ENCODE measurements at places on chromosomes 5 and 9.

GRCh38 chr5:109410389-109411148 is 795 bp upstream of the PJA2 start:
- no peak for DNase-seq

DNA sequence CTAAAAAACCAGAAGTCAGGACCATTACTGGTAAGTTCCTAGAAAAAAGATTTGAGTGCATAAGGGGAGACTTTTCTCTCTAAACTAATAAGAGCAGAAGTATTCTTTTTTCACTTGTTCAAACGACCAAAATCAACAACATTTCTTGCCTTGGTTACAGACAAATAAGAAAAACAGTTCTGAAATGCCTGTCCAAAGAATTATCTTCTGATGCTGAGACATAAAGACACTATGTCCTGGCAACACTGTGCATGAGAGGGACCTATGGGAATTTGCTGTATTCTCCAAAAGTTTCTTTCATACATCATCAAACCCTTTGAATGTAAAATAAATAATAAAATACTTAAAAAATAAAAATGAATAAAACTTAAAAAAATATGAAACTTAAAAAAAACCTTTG is 50.4 kb downstream of the ZNF474 start:
- no peak for DNase-seq

DNA sequence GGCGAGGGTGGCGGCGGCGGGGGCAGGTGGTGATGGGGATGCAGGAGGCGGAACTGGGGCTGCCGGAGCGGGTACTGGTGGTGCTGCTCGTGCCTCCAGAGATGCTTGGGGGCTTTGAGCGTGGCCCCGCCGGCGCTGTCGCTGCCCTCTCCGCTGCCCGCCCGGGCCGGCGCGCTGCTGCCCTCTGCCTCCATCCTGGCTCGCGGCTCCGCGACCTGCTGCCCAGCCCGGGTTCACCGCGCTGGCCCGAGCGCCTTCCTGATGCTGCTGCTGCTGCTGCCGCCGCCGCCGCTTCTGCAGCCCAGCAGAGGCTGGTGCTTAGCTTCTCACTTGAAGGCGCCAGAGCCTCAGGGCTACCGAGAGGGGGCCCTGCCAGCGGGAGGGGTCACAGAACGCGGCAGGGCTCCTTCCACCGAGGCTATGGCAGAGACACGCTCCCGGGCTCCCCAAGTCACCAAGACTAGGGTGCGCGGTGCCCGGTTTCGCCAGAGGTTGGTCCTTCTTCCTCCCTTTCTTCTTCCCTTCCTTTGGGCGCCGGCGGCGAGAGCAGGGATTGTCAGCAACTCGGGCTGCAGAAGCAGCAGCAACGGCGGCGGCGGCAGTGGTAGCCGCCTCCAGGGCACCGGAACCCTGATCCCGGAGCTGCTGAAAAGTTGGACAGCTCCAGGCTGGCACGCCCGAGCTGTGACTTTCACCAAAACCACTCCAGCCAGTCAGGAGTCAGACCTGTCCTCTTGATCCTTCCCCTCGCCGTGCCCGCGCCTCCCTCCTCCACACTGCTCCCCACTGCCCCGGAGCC is at the start of gene PDE4D:
Gene PDE4D, minus strand, starts transcription at position 298 of the 799 bp plus-strand sequence.
- no peak for DNase-seq

DNA sequence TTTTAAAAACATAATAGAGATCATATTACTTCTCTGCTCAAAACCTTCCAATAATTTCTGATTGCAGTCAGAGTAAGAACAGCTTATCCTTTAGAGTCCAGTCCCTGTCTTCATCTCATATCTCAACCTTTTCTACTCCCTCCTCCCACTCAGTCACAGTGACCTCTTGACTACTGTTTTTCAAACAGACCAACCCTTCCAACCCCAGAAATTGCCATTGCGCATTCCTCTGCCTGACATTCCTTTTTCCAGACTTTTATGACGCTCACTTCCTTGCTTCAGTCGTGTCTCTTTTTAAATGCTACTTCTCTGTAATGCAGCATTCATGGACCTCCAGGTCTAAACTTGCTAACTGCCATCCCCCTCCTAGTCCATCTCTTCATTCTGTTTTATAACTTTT is 800.5 kb downstream of the BRINP1 start:
- no peak for DNase-seq

GRCh38 chr5:175887463-175887862 is 16.1 kb downstream of the CPLX2 start:
- no peak for DNase-seq

DNA sequence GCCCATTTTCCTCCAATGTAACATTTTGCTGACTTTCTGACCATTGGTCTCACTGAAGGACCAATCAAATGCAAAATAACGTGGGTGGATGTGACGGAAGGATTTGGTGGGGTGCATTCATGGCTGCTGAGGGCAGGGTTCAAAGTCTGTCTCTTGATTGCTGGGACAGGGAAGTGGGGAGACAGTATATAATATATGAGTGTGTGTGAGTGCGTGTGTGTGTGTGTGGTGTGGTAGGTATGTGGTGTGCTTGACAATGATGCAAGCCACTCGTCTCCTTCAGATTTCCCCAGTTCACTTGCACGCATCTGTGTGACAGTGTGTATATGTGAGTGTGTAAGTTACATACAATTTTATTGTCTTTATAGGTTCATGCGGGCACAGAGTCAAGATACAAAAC is 477.3 kb downstream of the DIRAS2 start:
- no peak for DNase-seq

DNA sequence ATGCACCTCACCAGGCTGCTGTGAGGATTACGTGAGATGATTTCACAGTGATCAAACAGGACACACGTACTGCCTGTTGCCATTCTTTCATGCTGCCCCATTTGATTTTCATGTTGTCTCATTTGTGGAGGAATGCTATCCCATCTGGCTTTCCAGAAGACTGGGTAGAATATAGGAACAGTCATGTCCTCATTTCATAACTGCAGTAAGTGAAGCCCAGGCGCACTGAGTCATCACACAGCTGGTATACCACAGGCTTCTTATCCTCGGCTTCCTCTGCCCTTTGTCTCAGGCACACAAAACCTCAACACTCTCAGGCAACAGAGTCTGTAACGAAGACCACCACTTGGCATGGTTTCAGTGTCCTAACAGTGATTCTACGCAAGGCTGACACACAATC is 62.3 kb downstream of the LHFPL2 start:
- no peak for DNase-seq

- DNase-seq, result no peak
These were observed 9.1 kb upstream of the RNF130 start for GRCh38 chr5:180080486-180081280.

DNA sequence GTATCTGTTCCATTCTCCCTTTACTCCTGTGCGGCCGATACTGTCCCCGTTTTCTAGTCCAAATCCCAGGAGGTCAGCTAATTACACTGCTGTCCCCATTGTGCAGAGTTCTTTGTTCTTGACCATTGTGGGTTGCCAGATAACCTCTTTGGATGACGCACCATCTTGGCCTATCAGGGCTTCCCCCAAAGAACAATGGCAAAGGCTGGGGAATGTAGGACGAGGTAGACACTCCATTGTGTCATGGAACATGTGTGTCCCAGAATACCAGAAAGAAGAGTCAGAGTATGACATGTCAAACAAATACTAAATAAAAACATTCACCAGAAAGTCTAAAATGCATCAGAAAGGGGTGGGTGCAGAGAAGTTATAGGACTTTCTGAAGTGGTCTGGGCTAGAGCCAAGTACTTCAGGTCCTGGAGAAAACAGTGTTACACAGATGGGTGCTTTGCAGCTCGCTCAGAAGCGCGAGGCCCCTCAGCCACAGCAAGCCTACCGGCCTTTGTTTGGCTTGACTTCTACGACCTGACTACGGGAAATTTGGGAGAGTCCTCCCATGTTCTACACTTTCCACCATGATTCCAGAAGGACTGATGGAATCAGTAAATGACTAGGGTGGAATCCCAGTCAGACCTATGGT is 83.2 kb upstream of the SSBP2 start:
- no peak for DNase-seq

DNA sequence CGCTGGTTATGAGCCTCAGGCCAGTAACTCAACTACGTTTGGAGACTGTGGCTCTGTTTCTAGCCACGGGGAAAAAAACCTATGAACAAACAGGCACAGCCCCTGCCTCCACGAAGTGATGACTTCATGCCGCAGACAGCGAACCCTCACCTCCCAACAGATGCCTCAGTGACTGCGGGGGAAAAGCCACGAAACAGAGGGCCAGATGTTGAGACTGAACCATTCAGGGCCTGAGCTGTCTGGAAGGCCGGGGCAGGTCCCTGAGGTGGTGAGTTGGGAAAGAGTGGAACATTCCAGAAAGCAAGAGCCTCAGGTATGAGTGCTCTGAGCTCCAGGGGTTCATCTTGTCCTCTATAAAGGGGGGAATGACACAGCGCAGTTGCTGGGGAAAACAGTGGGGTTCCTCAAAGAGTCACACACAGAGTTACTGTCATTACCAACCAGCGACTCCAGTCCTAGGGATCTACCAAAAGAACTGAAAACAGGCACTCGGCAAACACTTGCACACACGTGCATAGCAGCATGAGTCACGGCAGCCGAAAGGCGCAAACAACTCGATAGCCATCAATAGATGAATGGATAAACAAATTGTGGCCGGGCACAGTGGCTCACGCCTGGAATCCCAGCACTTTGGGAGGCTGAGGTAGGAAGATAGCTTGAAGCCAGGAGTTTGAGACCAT is 15.3 kb downstream of the PLPP7 start:
- DNase-seq, result no peak

DNA sequence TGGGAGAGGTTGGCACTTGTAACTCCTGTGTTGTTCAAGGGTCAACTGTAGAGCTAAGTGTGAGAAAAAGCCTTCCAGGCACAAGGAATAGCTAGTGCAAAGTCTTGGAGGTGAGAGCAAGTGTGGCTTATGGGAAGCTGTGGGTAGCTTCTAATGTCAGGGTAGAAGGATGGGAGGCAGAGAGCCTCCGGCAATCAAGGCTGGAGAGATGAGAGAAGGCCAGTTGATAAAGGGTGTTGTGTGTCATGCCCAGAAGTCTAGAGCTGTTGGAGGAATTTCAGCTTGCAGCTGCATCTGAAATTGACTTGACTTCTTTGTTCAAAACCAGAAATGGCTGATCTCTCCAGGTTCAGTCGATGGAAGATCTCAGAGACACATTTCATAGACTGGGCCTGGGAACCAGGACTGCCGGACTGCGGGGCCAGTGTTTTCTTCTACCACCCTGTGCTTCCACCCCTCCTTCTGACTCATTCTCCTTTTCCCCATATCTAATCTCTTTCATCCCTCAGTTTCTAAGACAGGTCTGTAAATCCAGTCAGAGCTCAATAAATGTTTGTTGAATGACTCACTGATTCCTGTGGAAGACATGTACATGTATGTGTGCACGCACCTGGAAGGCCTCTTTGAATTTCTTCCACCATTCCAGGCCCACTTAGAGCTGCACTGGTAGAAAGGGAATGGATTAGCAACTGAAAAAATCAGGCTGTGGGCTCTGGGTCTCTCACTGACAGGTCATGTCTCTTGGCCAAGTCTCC is 67.8 kb upstream of the KLF4 start:
- no peak for DNase-seq

DNA sequence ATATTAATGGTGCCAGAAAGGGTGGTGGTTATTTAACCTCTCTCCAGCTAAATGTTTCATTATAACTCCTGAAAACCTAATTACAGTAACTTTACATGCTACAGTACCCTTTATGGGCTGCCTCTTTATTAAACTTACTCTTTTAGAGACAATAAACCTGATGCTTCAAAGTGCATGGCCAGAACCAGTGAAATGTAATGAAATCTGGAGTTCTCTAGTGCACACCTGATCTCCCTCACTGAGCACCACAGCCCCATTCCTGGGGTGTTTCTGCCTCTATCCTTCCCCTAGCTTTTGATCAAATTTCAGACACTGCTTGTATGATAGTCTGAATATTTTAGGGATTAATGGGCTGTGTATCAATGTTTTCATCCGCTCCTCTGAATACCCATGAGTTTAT is 306.5 kb upstream of the WWC1 start:
- no peak for DNase-seq
